ENCODE measurements at places on chromosomes 13 and 19.

DNA sequence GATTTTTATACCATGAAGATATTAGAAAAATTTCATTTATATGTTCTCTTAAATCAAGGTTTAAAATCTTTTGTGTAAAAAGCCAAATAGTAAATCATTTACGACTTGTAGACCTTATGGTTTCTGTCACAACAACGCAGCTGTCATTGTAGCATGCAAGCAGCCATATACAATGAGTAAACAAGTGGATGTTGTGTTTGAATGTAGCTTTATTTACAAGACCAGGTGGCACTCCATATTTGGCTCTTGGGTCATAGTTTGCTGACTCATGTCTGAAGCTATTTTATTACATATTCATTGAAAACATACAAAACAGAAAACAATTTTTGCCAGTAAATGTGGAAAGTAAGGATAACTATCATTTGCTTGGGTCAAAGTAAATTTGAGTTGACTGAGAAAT is 930.8 kb downstream of the SLITRK5 start:
- no peak for DNase-seq

DNA sequence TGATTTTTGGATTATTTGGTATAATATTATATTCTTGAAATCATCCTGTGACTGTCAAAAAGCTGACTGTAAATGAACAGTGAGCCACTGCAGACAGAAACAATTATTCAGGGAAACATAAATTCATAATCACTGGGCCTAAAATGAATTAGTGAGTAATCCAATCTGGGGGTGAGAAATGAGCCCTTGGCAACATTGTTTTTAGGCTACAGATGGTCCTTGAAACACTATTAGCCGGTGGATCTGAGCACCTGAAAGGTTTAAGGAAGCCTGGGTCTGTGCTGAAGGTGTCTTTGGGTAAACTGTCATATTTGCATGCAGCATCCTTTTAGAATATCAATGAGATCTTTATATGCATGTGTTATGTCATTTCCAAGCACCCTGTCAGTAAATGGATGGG is 290.7 kb downstream of the ATP8A2 start:
- DNase-seq, result no peak

DNA sequence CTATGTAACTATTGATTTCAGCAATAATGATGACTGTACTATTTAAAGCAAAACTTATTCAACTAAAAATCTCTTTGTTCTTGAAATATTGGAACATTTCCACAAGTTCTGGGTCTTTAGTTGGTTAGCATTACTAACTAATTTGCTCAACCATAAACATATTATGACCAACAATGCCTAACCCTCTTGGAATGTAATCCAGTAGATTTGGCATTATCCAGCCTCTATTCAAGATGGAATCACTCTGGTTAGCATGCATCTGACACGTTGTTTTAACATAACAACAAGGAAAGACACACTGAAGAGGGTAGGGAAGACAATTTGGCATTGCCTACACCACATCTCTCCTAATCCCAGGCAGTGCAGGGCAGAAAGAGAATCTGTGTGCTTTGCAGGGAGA is 941.3 kb upstream of the PCDH20 start:
- no peak for DNase-seq

DNA sequence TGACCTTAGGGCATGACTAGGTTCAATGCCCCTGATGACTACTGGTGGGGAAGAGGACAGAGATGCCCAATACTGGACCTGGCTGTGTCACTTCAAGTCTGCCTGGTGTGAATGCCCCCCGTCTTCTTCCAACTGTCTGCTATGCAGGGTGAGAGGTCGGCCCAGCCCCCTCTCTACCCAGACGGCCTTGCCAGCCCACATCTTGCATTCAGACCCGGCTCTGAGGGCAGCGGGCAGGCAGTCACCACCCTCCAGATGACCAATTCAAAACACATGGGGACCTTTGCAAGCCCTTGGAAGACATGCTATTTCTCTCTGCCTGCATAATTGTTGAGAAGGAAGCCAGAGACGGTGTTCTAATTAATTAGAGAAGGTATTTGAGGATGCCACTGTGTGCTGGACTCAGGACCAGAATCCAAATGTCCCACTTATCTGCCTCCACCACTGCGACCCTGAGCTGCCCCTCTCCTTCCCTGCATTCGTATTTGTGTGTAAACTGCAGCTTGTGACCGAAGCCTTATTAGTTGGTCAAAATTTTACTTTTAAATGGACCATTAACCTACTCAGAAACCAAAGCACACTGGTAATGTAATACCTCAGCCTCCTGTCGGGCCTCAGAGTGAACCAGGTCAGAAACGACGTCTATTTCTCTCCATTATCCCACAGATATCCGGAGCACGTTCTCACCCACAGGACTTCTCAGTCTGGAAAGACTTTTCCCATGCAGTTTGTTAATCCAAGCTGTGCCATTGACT is 407.0 kb downstream of the ZNF536 start:
- no peak for DNase-seq

DNA sequence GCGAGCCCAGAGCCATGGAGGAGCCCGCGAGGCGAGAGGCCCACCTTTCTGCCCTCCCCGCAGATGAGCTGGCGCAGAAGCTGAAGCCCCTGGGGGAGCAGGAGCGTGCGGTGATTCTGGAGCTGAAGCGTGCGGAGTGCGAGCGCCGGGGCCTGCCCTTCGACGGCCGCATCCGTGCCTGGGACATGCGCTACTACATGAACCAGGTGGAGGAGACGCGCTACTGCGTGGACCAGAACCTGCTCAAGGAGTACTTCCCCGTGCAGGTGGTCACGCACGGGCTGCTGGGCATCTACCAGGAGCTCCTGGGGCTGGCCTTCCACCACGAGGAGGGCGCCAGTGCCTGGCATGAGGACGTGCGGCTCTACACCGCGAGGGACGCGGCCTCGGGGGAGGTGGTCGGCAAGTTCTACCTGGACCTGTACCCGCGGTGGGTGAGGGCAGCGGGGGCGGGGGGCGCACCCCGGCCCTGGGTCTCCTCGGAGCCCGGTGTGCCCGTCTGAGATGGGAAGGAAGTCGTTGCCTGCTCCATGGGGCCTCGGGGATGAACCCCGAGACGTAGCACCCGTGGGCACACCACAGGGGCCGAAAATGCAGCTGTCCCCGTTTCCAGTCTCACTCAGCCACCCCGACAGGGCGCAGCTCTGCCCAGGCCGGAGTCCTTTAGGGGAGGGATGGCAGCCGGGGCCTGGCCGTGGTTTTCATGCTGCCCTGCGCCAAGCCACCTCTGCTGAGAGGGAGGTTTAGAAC is 12.1 kb upstream of the ZNF554 start:
- DNase-seq, result no peak

- DNase-seq, result no peak
These were observed 110.0 kb downstream of the RGCC start for GRCh38 chr13:41567363-41567762.

GRCh38 chr13:31807090-31807541 is 67.8 kb downstream of the RXFP2 start:
- no peak for DNase-seq

GRCh38 chr13:110280985-110281688 is 25.8 kb downstream of the COL4A1 start:
- DNase-seq, result no peak

GRCh38 chr13:97295283-97296182 is 73.4 kb downstream of the MBNL2 start:
- no peak for DNase-seq

GRCh38 chr19:52190487-52191293 is 838 bp downstream of the PPP2R1A start:
- DNase-seq, result no peak

GRCh38 chr19:17455308-17456123 is 5.2 kb downstream of the NXNL1 start:
- DNase-seq, result no peak

GRCh38 chr13:111658145-111659100 is 338.0 kb downstream of the TEX29 start:
- no peak for DNase-seq
